ENCODE measurements at places on chromosomes 16 and 17. TPM values are rescaled to one million over a fixed set of nuclear protein-coding genes. Genes with fewer than 3 reads are reported as not detected.

DNA sequence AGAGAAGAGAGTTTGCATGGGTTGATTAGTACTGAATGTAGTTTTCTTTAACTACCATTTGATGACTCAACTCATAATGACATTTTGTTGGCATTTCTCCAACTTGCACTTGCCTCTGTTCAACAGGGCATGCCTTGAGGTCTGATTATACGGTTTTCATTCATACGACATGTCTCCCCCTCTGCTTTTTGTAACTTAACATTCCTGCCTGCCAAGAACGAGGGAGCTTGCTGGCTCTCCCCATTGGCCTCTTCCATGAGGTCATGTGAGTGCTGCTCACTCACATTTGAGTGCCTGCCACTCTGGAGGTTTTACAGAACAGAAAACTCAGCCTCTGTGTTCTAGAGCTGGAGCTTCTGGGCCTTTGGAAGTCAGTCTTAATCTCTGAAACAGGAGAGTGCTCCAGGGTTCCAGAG, 19.7 kb downstream of the MAP2K6 start:
- H3K36me3 ChIP-seq: no peaks in the 10 kb centered on the region
- H3K27ac ChIP-seq: no peak overlapping the region
- H3K4me1 ChIP-seq: no peaks in the 10 kb centered on the region
- H3K4me3 ChIP-seq: no peak overlapping the region

RRAD gene
- 0.40 TPM for total RNA-seq

DNAH9 gene
- total RNA-seq: 1.4 TPM

AARSD1 gene
- 21.1 TPM for total RNA-seq

DNA sequence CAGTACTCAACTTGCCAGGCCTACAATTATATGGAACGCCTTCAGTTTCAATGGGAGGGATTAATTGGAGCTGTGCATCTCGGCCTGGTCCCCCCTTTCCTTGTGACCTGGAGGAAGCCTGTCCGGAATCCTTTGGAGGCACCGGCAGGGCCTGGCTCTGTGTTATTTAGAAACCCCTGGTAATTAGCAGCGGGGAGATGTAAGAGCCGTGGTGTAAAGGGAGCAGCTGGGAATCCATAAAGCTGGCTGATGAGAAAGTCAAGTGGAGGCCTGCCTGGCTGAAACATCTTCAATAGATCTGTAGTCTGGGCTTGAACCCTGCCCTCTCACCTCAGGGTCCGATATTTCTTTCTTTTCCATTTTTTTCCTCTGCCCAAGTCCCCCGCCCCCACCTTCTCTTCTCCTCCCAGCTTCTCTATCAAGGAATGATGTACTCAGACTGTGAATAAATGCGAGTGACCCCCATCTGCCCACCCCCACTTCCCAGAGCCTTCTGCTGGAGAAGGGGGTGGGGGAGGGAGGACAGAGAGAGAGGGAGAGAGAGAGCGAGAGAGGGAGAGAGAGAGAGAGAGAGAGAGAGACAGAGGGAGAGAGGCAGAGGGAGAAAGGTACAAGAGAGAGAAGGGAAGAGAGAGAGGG, 495.5 kb upstream of the ZFHX3 start:
- H3K27me3 ChIP-seq: peaks cover 14% of the 10 kb centered on the region
- no peak for DNase-seq
- no peaks in the 10 kb centered on the region for H3K4me1 ChIP-seq
- H3K4me3 ChIP-seq: no peak overlapping the region

- no peak for DNase-seq
- peaks cover under 1% of the 10 kb centered on the region for H3K4me1 ChIP-seq
- H3K27me3 ChIP-seq: no peaks in the 10 kb centered on the region
- H3K27ac ChIP-seq: no peak overlapping the region
Measured at GRCh38 chr17:17191346-17191792, 14.8 kb downstream of the PLD6 start.

SPN gene
- total RNA-seq: 0.23 TPM
